ENCODE measurements at places on chromosomes 11 and 22.
A peak's percentile ranks its signal among the peaks of the same experiment; 100 is the strongest.

GRCh38 chr11:60077981-60078380, 10.5 kb upstream of the MS4A2 start:
- no peak for ATAC-seq

GRCh38 chr11:68841718-68842426, at the start of gene CPT1A:
Gene CPT1A, minus strand, starts transcription at chr11:68841916. Its CDS starts 26,442 bp downstream, at chr11:68815474.
- peak; percentile 62 for ATAC-seq

DNA sequence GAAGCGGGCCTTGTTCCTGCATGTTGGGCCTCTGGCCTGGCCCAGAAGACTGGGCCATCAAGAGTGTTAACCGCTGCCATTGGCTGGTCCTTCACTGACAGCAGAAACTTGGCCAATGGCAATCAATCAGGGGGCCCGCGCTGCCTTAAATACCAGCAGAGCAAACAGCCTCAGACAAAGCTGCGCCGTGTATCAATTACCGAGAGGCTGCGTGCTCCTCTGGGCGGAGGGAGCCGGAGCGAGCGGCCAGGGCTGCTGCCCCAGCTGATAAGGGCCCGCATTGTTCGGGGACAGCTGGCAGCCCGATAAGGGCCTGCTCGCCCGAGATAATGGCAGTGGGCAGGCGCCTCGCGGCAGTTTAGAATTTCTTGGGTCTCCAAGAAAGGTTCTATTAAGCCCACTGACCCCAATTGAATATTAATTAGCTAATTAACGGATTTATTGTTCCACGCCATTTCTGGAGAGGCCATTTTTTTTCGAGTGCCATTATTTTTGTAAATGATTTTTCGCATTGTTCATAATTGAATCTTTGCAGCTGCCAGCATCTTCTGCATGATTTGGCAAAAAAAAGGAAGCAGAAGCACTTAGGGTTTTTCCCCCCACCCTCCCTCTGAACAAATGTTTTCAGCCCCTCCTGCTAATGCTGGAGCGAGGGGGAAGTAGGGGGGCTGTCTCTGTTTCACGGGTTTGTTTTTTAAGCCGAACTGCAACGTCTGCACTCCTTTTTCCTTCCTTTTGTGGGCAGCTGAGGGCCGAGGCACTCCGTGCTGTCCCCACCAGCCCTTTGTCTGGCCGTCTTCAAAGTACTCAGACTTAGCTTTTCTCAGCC, 37.6 kb upstream of the RIC3 start:
- ATAC-seq = no peak

GRCh38 chr11:128219731-128220120, 367.6 kb downstream of the ETS1 start:
- no peak for ATAC-seq

DNA sequence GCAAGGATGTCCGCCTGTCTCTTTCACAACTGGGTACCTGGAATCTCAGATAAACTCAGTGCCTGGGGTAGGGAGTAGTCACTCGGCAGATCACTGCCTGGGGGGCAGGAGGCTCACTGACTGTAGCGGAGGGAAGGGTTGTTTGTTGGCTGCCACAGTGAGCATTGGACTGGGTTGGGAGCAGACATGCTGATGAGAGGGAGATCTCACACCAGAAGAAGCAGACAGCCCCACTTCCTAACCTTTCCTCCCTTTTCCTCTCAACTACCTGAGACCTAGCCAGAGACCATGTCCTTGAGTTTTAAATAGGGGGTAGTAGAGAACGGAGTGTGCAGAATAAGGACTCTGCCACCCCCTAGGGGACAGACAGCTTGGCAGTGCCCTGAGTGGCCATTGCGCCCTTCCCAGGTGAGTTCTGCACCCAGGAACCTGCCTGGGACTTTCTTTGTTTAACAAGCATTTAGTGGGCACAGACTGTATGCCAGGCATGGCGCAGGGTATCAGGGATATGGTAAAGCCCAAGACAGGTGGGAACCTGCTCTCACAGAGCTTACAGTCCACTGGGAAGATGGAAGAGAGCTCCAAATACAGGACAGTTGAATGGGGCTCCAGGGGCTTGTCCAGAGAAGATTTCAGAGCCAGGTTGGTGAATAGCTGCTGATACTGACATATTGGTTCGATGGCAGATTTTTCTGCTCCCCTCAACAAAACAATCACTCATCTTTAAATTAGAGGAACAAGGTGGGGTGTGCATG, 115.7 kb upstream of the NNMT start:
- ATAC-seq = no peak

DNA sequence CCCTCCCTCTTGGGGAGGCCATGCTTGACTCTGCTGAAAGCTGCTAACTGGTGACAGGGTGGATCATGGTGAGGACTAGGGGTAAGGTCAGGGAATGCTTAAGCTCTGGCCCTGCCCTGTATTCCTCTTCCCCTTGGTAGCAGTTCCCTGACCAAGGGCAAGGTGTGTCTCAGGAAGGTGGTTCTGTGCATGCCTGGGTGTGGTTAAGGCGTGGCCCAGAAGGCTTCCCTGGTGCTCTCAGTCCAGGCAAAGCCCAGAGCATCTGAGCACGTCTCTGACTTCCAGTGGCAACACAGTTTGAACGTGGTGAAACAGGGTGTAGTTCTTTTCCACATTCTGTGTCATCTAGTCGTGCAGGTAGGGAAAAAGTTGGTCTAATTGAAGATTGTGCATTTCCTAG, 53.1 kb upstream of the HORMAD2 start:
- ATAC-seq = no peak

GRCh38 chr11:102223859-102224258, 93.4 kb upstream of the BIRC3 start:
- ATAC-seq = no peak

DNA sequence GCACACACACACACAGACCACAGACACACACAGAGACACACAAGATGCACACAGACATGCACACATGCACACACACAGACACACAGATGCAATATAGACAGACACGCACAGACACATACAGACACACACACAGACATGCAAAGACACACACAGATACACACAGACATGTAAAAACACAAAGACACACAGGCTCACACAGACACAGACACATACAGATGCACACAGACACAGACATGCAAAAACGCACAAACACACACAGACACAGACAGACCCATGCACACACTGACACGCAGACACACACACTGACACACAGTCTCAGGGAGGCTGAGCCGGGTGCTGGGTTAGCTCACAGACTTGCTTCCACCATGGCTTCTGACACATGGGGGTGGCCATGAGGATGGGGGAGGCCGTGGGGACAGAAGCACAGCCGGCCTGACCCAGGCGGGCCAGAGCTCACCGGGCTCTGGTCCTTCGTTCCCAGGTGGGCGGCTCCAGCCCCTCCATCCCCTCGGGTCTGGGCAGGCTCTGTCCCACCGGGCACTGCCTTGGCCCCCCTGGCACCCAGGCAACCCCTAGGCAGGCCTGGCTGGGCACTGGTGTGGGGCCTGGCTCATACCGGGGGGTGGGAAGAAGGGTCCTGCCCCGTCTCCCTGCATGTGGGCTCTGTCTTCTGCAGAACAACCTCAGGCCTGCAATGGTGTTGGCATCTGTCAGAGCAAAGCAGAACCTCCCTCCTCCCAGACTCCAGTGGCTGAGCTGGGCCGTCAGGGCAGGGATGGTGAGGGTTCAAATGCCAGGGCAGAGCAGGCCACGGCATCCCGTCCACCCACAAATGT, 1489.5 kb downstream of the BRD1 start:
- ATAC-seq = no peak

DNA sequence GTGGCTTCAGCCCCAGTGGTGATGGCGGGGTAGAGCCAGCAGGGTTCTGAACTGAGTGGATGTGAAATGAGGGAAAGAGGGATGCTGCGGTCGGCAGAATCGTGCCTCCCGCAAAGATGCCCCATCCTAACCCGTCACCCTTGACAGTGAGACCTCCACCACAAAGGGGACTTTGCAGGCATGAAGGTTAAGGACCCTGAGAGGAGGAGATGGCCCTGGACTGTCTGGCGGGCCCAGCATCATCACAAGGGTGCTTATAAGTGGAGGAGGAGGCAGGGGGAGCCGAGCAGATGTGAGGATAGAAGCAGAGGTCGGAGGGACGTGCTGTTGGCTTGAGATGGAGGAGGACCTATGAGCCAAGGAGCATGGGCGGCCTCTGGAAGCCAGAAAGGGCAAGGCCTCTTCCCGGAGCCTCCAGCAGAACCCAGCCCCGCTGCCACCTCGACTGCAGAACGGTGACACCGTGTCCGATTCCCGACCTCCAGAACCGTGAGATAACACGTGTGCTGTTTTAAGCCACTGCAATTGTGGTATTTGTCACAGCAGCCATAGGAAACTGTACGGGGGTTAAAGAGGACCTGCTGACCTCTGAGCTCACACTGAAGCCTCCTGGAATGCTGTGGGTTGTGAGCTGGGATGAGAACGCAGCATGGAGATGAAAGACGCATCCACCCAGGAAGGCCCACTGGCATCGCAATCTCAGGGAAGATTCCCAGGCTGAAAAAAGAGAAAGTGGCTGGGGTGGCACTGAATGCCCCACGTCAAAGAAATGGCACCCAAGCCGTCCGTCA, 10.9 kb downstream of the LINC01488 start:
- ATAC-seq = no peak

GRCh38 chr11:82034527-82034926, 699.1 kb downstream of the FAM181B start:
- no peak for ATAC-seq

- no peak for ATAC-seq
These were observed 2.4 kb downstream of the HMBS start for GRCh38 chr11:119087123-119087522.

DNA sequence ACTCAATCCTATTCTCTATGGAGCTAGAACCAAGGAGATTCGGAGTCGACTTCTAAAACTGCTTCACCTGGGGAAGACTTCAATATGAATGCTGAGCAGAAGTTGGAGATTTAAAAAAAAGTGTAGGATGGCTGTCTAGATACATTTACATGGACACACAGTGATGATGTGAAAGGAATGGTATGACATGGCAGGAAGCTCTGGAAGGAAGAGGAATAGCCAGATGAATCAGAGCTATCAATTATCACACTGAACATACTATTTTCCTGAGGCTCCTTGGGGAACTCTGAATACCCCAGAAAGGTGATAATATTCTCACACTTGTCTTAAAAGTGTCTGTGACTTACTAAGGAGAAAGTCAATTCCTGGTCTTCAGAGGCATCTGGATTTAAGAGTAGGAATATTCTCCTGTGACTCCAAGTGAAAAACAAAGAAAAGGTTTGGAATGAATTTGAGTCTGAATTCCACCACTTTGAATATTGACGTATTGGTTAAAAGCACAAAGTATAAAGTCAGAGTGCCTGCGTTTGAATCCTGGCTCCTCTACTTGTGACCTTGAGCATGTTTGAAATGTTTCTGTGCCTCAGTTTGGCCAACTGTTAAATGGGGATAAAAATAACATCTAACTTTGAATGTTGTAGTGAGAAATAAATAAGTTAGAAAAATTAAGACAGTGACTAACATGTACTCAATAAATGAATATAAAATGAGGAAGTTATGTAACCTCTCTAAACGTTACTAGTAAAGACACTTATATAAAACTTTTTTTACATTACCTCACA, 1.3 kb downstream of the OR52D1 start:
- no peak for ATAC-seq

- ATAC-seq = no peak
These were observed 733.5 kb upstream of the CCDC90B start for GRCh38 chr11:84019571-84020194.

- ATAC-seq = no peak
These were observed 816.2 kb upstream of the LUZP2 start for GRCh38 chr11:23680488-23681230.

GRCh38 chr11:118791961-118792569, 1.1 kb upstream of the DDX6 start:
- peak; percentile 49 for ATAC-seq

GRCh38 chr11:113197446-113197845, 116.9 kb upstream of the TTC12 start:
- ATAC-seq = no peak

- ATAC-seq = no peak
These were observed 8.1 kb upstream of the DGKZ start for GRCh38 chr11:46338988-46339666.

DNA sequence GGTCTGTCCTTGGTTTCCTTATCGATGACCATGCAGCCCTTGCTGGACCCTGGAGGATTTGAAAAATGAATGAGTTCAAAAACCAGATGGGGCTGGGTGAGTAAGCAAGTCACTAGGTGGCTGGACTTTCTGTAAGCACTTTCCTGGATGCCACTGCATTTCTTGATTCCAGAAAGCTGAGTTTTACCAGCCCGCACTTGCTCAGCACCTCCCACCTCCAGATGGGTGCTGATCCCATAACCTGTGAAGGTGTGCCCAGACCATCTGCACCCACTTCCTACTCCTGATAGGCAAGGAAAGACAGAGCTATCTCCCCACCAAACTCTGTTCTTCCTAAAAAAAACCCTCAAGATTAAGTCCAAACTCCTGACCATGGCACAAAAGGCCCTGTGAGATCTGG, 21.1 kb downstream of the ASCC2 start:
- ATAC-seq = no peak

- no peak for ATAC-seq
These were observed 303.0 kb downstream of the CADM1 start for GRCh38 chr11:115201111-115201792.

- ATAC-seq = no peak
These were observed 807.2 kb downstream of the TBC1D22A start for GRCh38 chr22:47569389-47570299.

DNA sequence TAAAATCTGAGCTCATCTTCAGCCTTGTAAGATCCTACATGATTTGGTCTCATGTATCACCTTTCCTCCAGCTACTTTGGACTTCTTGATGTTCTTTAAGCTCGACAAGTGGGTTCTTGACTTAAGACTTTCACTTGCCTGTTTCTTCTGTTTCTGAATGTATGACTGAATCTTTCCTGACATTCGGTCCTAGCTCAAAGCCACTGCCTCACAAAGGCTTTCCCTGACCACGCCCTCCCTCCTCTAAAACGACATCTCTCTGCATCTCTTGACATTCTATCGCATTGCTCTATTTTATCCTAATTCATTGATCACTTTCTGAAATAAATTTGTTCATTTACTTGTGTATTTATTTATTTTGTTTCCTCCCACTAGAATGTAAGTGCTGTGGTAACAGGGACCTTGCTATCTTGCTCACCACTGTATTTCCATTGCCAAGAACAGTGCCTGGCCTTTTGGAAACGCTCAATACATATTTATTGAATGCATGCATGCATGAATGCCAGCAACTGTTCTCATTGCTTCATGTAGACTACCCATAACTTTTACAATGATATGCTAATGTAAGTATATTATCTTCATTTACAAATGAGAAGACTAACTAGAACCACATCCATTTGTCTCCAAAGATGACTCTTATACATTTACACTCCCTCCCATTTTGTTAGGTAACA, 43.0 kb downstream of the LMO2 start:
- no peak for ATAC-seq
